ENCODE measurements at places on chromosomes 2 and 18.

DNA sequence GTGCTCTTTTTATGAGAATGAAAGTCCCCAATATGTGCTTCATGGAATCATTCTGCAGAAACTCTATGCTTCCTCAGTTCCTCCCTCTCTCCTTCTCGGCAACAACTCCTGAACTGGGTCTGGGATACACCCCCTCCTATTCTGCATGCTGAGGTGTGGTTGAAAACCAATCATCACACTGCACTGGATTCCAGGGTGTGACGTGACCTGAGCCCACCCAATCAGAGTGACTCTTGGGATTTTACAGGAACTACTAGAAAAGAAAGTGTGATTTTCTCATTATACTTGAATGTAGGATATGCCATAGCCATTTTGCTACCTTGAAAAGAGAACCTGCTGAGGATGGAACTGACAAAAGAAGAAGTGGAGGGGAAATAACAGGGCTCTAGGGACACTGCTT lies 36.3 kb downstream of the ACVR1 start:
- DNase-seq, result no peak

GRCh38 chr2:144948205-144948855 lies 428.4 kb upstream of the ZEB2 start:
- no peak for DNase-seq

DNA sequence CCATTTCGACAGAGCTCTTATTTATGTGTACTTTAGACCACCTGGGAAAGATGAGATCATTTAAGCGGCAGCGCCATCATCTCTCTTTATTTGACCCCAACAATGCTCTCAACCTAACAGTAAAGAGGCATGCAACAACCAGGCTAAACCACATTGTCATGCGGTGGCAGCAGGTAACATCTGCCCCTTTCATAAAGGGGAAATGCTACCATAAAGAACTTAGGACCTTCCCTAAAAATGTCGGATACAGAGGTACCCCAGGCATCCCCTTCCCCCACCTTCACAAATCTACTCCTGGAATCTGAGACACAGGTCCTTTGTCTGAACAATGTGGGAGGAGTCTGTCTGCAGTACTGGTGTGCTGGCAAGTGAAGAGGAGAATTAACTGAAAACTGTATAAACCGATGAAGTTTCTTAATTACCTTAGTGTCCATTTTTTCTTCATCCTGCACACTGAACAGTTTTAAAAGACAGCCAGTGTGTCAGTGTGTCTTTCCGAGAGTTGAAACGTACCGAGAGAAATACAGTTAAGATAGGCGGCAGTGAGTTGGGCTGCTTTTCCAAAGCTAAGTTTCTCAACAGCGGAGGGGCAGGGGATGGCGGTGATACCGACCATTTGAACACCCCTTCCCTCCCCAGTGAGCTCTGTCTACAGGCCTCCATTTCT lies 1.9 kb downstream of the MEX3C start:
- peak; percentile 49 for DNase-seq

DNA sequence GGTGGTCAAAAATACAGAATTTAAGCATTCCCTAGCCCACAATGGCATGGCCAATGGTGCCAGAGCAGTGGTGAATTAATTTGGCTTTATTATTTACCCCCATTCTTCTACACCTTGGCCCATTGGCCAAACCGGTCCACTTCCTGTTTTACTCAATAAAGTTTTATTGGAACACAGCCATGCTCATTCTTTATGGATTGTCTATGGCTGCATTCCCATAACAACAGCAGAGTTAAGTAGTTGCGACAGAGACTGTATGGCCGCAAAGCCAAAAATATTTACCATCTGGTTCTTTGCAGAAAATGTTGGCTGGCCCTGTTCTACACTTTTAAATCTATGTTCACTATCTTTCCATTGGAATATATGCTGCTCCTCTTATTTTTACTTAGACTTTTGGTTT lies 130.3 kb upstream of the CCDC68 start:
- DNase-seq, result no peak

GRCh38 chr2:75545922-75546321 lies 14.8 kb downstream of the EVA1A start:
- no peak for DNase-seq

DNA sequence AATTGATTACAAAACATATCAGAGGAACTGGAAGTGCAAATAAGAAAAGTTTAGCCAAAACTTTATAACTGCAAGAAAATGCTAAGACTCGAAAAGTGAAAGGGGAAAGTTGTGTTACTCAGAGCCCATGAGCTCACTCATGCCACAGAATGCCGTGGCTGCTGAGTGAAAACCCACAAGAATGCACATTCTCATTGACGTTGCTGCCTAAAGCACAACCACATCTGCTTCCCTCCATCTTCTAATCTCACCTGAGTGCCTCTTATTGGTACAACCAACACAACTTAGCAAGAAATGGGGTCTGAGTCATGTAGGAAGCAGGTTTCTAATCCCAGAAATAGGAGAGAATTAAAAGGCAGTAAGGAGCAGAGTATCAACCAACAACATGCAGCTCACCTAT lies 259.7 kb downstream of the LNPK start:
- DNase-seq, result peak; percentile 91

GRCh38 chr2:236768393-236769140 lies 198.9 kb downstream of the ACKR3 start:
- DNase-seq, result peak; percentile 76

DNA sequence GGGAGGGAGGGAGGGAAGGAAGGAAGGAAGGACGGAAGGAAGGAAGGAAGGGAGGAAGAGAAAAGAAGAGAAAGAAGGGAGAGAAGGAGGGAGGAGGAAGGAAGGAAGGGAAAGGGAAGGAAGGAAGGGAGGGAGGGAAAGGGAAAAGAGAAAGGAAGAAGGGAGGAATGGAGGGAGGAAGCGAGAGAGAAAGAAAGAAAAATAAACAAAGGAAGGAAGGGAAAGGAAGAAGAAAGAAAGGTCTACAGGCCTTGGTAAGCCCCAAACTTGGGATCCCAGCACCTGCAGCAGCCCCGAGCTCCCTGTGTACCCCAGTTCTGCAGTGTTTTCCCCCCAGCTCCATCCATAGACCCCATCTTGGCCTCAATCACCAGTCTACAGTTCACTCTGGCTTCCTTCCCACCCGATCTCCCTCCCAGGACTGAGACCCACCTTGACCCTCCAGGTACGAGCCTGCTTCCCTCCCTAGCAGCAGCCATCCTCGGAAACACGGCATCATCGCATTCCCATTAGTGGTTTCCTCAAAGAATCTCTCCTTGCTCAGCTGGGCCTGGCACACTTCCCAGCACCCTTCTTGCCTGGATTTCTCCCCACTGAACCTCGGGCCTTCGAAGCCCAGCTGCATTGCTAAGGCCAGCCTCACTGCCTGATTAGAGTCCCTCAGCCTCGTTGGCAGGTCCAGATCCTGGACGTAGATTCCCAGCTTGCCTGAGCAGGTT lies 46.1 kb upstream of the SH3BP4 start:
- no peak for DNase-seq

GRCh38 chr2:15897431-15898098 lies 42.8 kb upstream of the MYCN start:
- no peak for DNase-seq

DNA sequence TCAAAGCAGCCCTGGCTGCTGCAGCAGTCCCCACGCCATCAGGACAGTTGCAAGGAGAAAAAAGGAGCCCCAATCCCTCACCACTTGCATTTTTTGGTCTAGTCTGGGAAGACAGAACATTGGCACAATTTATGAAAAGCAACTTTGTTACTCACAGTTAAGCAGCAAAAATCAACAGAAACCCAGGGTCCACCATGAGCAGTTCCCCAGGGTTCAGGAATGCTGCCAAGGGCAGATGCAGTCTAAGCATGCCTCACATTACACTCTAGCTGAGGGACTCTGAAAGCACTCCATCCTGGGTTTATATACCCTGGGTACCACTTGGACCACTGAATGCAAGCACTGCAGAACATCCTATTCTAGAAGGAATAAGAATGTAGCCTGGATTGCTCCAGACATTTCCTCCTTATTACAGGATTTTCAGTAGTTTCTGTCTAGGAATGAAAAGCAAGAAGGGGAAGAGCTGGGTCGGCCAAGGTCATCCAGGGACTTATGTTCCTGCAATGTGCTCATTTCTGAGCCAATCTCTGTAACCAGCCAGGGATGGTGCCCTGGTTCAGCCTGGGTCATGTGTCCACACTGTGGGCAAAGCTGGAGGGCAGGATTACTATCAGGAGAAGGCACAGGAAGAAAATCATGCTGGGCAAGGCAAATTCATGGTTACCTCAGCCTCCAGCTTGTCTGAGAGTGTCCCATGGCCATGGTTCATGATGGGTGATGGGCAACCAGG lies 19.5 kb upstream of the TMEM163 start:
- DNase-seq, result peak; percentile 16

- DNase-seq, result no peak
Measured at GRCh38 chr2:233813236-233814055, 35.3 kb downstream of the MROH2A start.

DNA sequence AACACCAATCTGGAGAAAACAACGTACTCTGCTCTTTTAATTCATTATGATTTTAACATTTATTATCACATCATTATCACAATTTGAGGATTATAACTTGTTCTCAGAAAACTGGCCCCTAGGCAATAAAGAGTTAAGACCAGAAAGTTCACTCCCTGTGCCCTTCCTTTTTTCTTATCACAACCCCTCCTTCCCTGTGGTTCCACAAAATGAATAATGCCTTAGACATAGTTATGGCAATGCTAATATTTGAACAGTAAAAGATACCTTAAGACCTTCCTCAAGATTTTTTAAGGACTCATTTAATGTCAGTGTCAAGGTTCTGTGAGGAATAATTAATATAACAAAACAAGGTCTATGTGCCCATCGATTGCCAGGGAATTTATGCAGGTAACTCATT lies 596.2 kb downstream of the ARHGAP15 start:
- no peak for DNase-seq

Measured in LHCN-M2 (cell line).